Activated T-helper 17 cell treated with anti-CD3 and anti-CD28 coated beads, Interleukin-2, amount 50 U/mL, for 72 hours (primary cell): ENCODE measurements at places on chromosomes 13 and 19. TPM values are rescaled to one million over a fixed set of nuclear protein-coding genes. Genes with fewer than 3 reads are reported as not detected.

DNA sequence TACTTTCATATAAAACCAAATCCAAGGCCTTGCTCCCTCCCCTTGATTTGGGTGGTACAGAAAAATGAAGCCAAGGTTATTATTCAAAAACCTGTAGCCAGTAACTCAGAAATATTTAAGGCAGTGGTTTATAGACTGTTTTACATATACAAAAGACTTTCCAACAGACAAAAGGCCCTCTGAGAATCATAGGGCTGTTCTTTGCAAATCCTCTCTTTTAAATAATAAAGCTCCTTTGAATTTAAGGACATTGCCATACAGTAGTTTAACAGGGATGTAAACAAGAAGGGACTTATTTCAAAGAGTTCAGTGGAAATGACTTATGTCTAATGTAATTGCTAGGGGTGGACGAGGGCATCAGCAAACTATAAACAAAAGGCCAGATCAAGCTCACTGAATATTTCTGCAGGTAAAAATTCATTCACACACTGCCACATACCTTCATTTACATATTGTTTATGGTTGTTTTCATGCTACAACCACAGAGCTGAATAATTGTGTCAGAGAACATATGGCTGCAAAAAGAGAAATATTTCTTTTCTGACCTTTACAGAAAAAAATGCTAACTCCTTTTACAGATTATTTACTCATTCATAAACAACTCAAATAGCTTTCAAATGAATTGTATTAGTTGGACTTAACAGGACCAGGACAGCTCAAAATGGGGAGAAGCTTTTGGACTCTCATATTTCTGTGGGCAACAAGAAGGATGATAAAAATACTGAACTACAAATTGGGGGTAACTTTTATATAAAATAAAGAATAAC is 665.6 kb downstream of the SLITRK1 start:
- no peaks in the 10 kb centered on the region for H3K27me3 ChIP-seq
- H3K36me3 ChIP-seq, result no peaks in the 10 kb centered on the region
- H3K4me3 ChIP-seq, result no peak overlapping the region
- no peak overlapping the region for H3K27ac ChIP-seq

DNA sequence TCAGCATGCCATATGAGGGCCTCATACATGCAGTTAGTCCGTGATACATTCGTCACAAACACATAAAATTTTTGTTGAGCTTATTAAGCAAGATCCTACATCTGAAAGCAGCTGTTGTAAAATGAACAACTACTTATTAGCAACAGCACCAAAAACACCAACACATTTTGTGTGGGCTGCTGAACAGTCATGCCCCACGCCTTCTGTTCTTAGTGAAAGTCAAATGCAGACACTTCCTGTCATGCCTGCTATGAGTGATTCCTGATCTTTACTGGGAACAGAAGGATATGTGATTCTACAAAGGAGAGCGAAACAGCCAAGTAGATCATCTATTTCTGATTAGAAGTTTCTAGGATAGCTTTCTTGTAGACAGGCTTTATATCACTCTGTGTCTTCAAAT is 4.2 kb upstream of the B3GLCT start:
- peaks cover 7% of the 10 kb centered on the region for H3K4me1 ChIP-seq
- H3K36me3 ChIP-seq, result no peaks in the 10 kb centered on the region
- no peak for ATAC-seq
- peak overlapping the region; percentile 8 for H3K27ac ChIP-seq

Gene CDK8
- total RNA-seq, result 11.0 TPM

DNA sequence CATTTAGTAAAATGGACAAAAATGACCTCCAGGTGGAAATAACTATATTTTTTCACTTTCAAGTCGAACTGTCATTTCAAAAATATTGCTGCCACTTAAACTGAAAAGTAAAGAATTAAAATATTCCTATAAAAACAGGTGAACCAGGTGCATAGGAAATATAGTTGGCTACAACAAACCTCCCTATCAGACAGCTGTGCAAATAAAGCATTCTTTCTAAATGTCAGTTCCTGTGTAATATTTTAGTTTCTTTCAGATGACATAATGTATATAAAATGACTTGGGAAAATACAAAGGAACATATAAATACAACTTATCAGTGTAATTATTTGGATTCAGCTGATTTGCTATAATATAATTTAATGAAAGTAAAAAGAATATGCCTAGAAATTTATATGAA is 403.5 kb upstream of the GPC6 start:
- ATAC-seq, result no peak
- H3K4me3 ChIP-seq, result no peak overlapping the region
- H3K36me3 ChIP-seq, result no peaks in the 10 kb centered on the region
- H3K27ac ChIP-seq, result no peak overlapping the region

GRCh38 chr19:57708641-57709361 is at the start of gene ZNF154:
TSS of gene ZNF154 (minus strand) at chr19:57709204. CDS start at chr19:57708971, 233 bp downstream.
- H3K27me3 ChIP-seq, result no peaks in the 10 kb centered on the region
- H3K4me3 ChIP-seq, result peak within 1 kb of the TSS; percentile 86
- ATAC-seq, result peak; percentile 86

GRCh38 chr19:2577722-2578335 is 101.9 kb downstream of the GADD45B start:
- ATAC-seq, result no peak
- H3K27me3 ChIP-seq, result peaks cover 4% of the 10 kb centered on the region
- H3K4me1 ChIP-seq, result no peaks in the 10 kb centered on the region

Gene FFAR3
- 2.3 TPM for total RNA-seq

DNA sequence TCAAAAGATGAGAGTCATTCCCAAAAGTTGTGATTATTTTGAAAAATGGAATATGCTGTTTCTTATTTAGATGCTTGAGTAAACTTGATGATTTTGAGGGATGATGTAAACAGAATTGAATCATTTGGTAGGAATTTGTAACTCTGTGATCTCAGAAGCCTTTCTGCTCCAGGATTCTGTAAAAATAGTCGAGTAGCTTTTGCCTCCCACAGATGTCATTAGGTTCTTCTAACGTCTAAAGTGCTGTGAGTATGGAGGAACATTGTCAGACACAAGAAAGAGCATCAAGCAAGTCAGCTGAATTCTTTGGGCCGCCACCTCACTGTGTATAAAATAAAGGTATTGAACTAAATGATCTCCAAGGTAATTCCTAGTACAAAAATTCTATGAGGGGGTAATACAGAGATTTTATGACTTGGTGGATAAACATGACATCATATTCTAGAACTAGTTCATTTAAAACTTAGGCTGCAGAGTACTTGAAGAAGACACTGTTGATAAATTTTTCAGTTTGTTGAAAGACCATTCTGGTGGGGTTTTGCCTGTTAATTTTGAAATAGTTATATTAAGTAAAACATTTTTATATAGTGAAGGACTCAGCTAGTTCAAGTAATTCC is 1.4 kb upstream of the GPR183 start:
- peaks cover 54% of the 10 kb centered on the region for H3K4me1 ChIP-seq
- ATAC-seq, result no peak
- peak overlapping the region; percentile 97 for H3K4me3 ChIP-seq
- H3K36me3 ChIP-seq, result peaks cover 74% of the 10 kb centered on the region
- peak overlapping the region; percentile 97 for H3K27ac ChIP-seq
- no peaks in the 10 kb centered on the region for H3K27me3 ChIP-seq

Gene CEACAM8
- total RNA-seq, result not detected

DNA sequence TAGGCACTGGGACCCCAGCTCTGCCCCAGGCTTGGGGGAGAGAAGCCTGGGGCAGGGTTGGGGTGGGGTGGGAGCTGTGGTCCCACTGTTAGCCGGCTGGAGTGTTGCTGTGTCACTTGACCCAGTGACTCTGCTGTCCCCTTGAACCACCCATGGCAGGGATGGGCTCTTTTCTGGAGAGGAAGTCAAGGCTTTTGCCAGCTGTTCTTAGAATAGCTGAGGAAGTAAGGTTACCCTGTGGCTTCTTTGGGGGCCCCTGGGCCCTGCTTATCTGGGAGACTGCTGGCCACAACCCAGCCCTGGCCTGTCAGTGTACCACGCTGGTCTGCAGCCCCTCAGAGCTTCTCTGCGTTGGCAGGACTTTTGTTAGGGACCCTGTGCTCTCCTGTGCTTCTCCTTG is 9.1 kb downstream of the PNPLA6 start:
- no peaks in the 10 kb centered on the region for H3K27me3 ChIP-seq
- H3K4me1 ChIP-seq, result peaks cover 6% of the 10 kb centered on the region
- no peak overlapping the region for H3K4me3 ChIP-seq
- ATAC-seq, result no peak

- no peak overlapping the region for H3K4me3 ChIP-seq
- no peaks in the 10 kb centered on the region for H3K27me3 ChIP-seq
- no peak overlapping the region for H3K27ac ChIP-seq
- peaks cover 4% of the 10 kb centered on the region for H3K4me1 ChIP-seq
- H3K36me3 ChIP-seq, result no peaks in the 10 kb centered on the region
- ATAC-seq, result no peak
Measured at GRCh38 chr19:1510442-1510806, 2.4 kb downstream of the ADAMTSL5 start.

Gene CRB3
- 2.2 TPM for total RNA-seq

DNA sequence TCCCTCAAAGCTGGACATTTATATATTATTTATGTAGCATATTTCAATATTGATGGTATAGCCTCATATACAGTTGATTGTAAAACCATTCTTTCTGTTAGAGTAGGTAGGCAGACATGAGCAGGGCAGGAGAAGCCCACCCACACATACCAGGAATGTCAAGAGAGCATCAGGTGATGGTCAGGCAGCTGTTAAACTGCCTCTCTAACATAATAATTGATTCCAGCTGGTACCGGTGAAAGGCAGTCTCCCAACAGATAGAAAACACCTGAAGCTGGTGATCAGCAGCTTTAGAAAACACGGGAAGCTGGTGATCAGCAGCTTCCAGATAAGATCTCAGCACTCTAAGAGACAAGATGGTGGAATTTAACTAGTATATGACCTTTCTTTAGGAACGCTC is 132.9 kb downstream of the SLITRK6 start:
- no peaks in the 10 kb centered on the region for H3K4me1 ChIP-seq
- H3K27ac ChIP-seq, result no peak overlapping the region
- no peaks in the 10 kb centered on the region for H3K27me3 ChIP-seq
- no peaks in the 10 kb centered on the region for H3K36me3 ChIP-seq

DNA sequence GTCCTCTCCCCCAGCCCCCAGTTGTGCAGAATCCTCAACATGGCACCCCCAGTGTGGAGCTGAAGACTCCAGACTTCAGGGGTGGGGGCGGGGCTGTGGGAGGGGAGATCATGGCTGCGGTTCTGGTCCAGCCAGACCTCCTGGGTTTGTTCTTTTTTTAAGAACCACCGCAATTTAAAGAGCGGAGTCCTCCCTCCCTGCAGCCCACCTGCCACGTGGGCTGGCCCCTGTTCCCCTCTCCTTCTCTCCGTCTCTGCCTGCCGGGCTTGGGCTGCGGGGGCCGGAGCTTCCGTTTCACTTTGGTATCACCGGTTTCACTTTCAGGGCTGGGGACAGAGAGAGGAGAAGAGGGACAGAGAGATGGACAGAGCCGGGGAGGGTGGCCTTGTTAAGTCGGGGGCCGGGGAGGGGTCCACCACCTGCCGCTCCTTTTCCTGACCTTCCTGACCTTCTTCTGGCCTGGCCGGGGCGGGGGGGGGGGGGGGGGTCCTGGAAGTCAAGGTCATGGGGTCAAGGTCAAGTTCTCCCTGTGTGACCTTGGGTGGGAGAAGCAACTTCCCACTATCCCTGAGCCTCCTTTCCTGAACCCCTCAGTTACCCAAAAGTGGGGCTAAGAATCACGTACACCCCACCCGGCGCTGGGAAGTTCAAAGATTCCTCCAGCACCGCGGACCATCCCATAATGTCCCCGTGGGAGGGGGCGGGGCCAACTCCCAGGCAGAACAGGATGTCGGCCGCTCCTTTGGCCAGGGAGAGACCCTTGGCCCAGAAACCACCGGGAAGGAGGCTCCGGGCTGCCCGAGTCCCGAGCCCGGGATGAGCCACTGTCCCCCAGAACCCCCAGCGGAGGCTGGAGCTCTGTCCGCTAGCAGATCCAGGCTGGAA is 11.3 kb upstream of the ZBTB7A start:
- ATAC-seq, result peak; percentile 59
- H3K36me3 ChIP-seq, result no peaks in the 10 kb centered on the region
- peak overlapping the region; percentile 78 for H3K27ac ChIP-seq
- no peaks in the 10 kb centered on the region for H3K27me3 ChIP-seq

- peak overlapping the region; percentile 99 for H3K4me3 ChIP-seq
- ATAC-seq, result no peak
- H3K36me3 ChIP-seq, result peaks cover 51% of the 10 kb centered on the region
- no peaks in the 10 kb centered on the region for H3K27me3 ChIP-seq
Measured at GRCh38 chr19:36527873-36528193, 238 bp downstream of the ZNF260 start.

DNA sequence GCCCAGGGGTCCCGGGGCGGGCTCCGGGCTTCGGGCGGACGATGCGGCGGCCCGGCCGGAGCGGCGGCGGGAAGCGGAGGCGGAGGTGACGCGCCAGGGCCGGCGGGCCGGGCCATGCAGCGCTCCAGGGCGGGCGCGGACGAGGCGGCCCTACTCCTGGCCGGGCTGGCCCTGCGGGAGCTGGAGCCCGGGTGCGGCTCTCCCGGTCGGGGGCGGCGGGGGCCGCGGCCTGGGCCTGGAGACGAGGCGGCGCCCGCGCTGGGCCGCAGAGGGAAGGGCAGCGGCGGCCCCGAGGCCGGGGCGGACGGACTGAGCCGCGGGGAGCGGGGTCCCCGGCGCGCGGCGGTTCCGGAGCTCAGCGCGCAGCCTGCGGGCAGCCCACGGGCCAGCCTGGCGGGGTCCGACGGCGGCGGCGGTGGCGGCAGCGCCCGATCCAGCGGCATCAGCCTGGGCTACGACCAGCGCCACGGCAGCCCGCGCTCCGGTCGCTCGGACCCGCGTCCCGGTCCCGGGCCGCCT is 362 bp downstream of the WTIP start:
- no peak overlapping the region for H3K27ac ChIP-seq
- no peak overlapping the region for H3K4me3 ChIP-seq
- H3K36me3 ChIP-seq, result peaks cover 9% of the 10 kb centered on the region

- no peaks in the 10 kb centered on the region for H3K27me3 ChIP-seq
- no peak for ATAC-seq
- H3K36me3 ChIP-seq, result no peaks in the 10 kb centered on the region
- H3K27ac ChIP-seq, result no peak overlapping the region
- H3K4me3 ChIP-seq, result no peak overlapping the region
Measured at GRCh38 chr13:71339736-71340135, 527.3 kb downstream of the DACH1 start.

Gene TSSK6
- 4.1 TPM for total RNA-seq

DNA sequence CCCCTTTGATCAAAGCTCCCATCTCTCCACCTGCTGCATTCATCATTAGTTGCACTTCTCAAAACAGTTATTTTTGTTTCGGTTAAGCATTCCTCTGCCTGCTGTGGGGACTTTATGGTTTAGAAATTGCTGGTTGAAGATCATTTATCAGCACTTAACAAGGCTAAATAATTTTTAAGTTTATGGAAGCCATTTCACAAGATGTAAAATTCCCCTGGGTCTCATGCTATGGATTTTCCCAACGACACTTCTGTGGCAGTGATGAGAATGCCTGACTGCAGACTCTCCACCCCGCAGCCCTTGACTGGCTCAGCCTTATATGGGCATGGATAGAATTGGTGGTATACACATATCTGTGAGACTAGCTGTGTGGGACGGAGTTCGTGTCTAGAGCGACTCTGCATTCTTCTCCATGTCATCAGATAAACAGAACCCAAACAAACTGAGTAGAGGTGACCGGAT is 52.8 kb downstream of the COL4A2 start:
- H3K4me3 ChIP-seq, result no peak overlapping the region
- H3K27ac ChIP-seq, result no peak overlapping the region
